ENCODE measurements at places on chromosomes 7 and 10.

GRCh38 chr7:86926732-86927131 is 132.7 kb downstream of the ELAPOR2 start:
- no peak for DNase-seq

DNA sequence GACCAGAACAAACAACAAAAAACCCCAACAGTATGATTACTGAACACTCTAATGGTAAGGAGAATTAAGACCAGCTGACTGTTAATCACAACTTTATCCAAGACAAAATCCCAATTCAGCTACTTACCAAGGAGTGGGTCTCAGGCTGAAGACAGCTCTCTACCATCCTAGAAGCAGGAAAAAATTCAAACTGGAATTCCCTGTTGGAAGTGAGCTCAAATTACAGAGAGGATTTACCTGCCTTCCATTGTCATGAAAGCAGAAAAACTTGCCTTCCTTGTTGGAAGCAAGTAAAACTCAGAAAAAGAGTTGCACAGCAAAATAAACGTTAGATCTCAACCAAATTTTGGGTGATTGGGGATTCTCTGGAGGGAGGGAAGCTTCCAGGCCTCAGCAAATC is 20.9 kb downstream of the SPAM1 start:
- no peak for DNase-seq

DNA sequence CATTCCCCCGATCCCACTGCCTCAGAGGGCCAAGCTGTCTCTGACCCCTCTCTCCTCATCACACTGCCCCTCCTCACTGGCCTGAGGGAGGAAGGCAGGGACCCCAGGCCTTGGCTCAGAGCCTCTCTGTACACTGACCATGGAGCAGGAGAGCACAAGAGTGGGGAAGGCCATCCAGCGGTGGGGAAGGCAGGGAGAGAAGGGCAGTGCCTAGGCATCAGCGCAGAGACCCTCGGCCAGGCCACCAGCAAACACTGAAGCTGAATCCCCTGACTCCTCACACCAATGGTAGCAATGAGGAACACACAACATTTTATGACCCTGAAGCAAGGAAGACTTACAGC is 14.8 kb downstream of the OGDHL start:
- no peak for DNase-seq

DNA sequence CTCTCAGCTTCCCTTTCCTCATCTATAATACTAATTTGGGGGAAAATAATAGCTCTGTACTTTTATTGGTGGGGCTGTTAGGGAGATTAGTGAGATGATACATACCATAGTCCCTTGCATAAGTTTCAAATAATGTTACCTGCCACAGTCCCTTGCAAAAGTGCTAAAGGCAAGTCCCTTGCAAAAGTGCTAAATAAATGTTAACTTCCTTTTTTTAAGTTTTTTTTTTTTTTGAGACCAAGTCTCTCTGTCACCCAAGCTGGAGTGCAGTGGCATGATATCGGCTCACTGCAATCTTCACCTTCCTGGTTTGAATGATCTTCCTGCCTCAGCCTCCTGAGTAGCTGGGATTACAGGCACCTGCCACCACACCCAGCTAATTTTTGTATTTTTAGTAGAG is 43.4 kb upstream of the SRGN start:
- no peak for DNase-seq

DNA sequence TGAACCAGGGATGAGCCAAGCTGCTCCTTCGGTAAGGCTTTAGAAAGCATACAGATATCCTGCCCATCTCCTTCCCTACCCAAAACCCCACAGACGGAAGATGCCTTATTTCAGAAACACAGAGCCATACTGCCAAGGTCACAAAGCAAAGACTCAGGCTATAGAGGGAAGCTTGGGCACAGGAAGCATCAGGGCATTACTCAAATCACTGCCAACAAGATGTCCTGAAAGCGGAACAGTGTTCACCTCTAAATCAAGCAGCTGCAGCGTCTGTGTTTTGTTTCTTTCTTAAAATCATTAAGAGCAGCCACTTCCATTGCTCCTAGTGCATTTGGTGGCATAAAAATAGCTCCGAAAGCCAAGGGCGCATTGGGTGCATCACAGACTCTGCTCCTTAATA is 307.3 kb downstream of the SORCS1 start:
- no peak for DNase-seq

DNA sequence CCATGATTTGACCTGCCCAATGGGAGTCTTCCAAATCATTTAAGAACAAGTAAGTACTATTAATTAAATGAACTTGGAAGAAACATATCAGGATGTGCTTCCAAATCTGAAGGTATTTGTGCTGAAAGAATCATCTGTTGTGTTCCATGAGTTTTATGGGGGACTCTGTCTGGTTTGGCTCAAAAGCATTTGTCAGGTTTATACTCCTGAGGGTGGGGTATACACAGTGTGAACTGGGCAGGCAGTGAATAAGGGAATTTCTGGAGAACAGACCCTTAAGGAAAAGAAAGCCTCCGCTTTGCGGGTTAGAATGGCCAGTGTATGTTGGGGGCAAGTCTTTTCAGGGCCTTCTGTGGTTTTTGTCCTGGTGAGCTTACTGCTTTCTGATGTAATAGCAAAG is 29.9 kb downstream of the TCF7L2 start:
- DNase-seq, result no peak

- no peak for DNase-seq
These were observed 38.5 kb downstream of the BNIP3 start for GRCh38 chr10:131943021-131943814.

GRCh38 chr7:128201067-128201689 is 39.9 kb upstream of the LEP start:
- no peak for DNase-seq

DNA sequence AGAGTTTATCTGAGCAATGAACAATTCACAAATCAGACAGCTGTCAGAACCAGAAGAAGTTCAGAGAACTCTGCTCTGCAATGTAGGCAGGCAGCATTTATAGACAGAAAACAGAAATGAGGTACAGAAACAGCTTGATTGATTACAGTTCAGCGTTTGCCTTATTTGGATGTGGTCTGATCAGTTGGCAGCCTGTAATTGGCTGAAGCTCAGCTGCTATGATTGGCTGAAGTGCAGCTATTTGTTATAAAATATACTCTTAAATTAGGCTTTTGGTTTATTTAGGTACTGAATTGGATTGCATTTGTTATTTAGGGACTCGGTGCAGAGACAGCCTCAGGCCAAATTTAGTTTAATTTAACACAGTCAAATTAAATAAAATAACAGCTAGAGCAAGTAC is 85.8 kb upstream of the JAZF1 start:
- DNase-seq, result no peak

DNA sequence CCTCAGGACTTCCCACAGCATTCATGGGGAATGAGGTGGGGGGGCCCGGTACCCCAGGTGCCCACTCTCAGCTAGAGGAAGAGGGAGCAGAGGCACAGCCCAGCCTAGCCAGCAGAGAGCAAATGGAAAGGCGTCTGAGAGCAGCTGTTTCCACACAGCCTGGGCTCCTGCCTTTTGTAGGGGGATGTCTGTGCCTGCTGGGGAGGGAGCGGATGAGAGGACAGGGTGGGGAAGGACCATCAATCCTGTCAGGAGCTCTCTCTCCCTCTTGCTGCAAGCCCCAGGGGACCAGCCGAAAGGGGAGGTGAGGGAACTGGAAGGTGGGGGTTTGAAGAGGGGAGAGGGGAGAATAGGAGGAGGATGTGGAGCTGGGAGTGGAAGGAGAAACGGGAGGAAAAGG is at the start of gene PKD2L1:
Gene PKD2L1 (minus strand): TSS at position 150 of the 400 bp plus-strand sequence. CDS start 125 bp downstream, at position 25.
- DNase-seq, result no peak

DNA sequence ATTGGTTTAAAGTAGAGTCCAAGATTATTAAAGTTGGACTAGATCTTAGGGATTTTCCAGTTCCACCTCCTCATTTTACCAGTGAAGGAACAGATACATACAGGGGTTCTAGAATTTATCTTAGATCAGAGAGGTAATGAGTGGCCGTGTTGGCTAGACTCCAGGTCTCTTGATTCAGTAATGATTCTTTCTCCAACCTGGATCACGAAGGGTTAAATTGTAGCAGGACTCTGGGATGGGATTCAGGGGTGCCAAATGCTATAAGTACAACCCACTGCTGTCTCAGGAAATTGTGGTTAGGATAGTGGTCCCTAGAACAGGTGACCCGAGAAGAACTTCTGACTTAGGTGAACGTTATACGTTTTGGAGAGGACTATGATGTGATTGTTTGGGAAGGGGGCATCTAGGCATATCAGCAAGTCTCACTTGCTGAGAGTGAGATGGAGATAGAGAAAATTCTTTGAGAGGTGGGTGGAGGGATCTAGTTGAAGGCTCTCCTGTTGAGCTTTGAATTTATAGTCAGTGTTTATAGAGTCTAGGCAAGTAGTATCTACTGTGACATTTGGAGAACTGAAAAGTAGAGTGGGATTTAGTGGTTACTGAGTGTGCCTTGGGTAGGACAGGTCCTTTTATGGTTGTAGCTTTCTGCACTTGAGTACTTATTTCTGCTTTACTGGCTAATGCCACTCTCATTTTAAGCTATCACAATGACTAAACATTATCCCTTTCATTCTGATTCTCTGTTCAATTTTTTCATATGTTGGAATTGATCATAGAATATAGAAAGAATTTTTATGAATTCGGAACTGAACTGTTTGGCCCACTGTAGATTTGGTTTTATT is 58.3 kb downstream of the ST7 start:
- DNase-seq, result no peak

GRCh38 chr7:148084138-148084537 is 506.4 kb upstream of the C7orf33 start:
- DNase-seq, result peak; percentile 5

GRCh38 chr7:105229641-105230040 is 159.1 kb downstream of the SRPK2 start:
- DNase-seq, result no peak

DNA sequence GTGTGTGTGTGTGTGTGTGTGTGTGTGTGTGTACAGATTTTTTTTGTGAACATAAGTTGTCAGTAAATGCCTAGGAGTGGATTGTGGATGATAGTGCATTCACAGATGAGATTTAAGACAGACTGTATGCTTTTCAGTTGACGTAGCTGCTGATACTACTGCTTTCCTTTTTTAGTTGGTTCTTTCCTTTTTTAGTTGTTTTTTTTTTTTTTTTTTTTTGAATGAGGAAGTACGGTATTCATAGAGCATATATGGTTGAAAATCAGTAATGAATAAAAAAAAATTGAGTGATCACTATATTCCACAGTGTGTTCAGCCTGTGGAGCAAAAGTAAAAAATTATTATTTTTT is 80.5 kb downstream of the RBM33 start:
- no peak for DNase-seq

- DNase-seq, result no peak
These were observed 238.2 kb upstream of the NEBL start for GRCh38 chr10:21135023-21135931.

GRCh38 chr7:95725205-95725604 is 47.1 kb upstream of the DYNC1I1 start:
- no peak for DNase-seq

DNA sequence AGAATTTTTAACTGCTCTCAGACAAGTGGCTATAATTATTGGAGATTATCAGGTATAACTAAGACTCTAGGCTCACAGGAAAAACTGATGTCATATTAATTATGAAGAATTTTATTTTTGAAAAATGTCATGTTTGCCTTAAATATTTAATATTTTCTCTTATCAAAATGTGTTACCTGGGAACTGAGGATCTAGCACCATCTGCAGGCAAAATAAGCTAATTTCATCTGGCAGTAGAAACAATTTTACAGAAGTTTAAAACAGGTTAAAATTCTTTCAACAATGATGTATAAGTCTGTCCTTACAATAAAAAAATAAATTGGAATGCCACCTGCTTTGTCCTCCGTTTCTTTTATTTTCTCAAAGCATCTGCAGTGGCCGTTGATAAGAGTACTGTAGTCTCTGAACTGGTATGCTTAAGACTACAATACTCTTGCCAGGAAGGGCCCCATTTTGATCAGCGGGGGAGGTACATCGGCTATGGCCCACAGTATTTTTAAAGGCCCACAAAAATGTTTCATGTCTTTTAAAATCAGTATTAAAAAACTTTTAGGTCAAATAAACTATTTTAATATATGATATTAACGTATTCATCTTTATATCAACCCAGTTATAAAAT is 81.3 kb downstream of the VWDE start:
- DNase-seq, result peak; percentile 15

DNA sequence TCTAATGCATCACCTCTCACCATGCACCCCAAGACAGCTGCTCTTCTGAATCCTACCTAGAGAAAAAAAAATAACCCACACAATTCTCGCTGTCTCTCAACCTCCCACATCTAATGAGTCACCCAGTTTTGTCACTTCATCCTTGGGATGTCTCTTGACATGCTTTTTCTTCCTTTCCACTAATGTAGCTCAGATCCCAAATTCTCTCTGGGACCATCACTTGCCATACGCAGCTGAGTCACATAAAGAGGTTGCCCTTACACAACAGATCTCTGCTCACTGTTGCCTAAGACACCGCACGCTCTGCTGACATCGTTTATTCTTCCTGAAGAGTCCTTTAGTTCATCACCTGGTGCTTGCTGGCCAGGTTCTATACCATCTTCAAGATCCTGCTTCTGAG is 606.0 kb upstream of the GALNT17 start:
- DNase-seq, result no peak

DNA sequence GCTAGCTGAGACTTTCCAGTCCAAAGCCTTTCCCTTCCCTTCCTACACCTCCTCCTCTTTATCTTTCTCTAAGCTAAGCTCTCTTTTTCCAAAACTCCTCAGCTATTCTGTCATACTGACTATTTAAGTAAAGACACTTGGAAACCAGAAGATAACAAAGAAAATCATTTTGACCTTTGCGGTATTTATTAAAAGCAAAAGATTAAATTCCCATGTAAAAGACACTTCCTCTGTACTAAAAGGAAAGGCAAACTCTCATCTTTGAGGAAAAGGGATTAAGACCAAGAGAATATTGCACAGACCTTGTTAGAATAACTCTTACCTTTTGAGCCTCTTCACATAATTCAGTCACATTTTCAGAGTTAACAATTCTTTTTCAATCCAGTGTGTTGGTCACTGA is 15.8 kb downstream of the ST8SIA6 start:
- no peak for DNase-seq

DNA sequence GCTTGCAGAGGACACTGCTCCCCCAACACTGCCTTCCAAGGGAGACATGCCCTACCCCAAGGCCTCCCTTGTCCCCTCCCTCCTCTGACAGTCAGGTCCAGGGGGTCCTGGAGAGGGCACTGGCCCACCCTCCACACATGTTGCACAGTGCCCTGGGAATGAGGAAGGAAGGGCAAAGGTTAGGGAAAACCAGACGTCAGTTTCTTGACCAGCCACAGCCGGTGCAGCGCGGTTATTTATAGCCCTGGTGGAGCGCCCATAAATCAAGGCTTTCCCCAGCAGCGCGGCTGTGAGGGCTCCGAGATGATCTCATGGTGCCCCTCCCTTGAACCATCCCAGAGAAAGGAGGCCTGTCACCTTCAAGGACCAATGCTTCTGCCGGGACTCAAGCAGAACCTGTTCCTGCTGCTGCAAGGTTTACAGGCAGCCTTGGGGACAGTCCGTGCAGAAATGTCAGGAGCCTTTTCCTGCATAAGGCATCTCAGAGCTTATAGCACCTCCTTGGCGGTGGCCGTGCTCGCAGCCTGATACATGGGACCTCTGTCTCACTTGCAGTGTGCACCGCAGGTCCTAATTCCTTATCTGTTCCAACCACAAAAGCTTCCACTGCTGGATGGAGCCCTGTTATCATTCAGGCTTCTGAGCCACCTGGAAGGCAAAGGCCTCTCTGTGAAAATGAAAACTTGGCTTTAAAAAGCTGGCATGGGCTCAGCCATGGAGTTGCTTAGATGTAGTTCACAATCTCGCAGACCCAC is 127.3 kb downstream of the LHPP start:
- no peak for DNase-seq

GRCh38 chr7:118502235-118502634 is 277.7 kb downstream of the ANKRD7 start:
- DNase-seq, result no peak

- no peak for DNase-seq
These were observed 3.3 kb upstream of the CDCA7L start for GRCh38 chr7:21948887-21949540.

All from retinal pigment epithelial cell (primary cell).